ENCODE measurements at places on chromosomes 3 and 15.

DNA sequence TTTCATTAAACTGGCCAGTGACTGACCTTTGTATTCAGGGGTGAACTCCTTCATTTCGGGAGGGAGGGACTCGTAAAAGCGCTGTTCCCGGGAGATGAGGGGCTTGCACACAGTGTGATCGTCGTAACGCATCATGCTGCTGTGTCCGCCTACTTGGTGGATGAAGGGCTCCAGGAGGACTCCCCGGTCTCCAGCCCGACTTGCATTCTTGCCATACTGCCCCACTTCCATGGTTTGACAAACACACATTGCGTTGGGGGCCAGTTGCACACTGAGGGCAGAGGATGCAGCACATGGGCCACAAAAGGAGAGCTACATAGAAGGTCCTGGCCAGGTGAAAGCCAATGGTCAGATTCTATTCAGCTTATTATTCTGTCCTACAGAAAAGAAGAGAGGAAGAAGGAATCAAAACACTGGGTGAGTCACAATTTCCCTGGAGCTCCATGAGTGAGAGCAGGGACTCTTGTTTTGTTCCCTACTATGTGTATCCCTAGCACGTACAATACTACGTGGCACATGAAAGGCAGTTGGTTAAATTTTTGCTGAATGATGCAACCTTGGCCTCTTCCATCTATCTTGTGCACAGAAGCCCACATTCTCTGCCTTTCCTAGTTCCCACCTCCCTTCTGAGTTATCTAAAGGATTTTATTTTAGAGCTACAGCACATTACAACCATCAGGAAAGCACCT lies 24.2 kb upstream of the GMPPB start:
- no peak for DNase-seq

DNA sequence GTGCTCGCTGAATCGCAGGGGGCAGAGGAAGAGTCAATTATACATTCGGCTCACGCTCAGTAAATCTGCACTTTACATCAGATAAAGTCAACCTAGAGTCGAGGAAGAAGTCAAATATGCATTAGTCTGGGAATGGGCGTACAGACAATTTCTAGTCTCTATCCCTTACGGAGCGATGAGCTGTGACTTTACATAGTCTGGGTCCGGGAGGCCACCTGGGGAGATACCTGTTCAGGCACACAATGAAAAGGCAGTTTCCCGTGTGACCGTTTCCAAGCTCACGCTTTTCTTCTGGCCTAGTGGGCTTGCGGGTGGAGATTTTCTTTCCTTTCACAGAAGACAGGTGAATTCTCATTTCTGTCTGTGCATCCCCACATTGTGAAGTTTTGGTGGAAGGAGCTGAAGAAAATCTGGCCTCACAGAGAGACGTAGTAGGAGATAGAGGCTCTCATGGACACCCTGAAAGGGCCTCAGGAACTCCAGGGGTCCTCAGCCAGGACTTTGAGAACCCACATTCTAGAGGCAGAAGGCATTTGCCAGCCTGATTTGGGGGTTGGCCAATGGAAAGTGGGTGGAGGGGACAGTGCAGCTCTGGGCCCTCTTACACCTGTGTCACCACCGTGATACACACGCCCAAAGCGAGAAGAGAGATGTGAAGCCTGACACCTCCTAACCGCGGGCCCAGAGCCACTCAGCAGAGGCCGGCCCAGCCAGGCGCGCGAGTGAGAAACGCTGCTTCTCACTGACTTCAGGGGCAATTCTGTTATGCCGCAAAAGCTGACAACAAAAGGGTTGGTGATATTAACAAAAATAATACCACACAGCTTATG lies 10.7 kb upstream of the OCA2 start:
- DNase-seq, result no peak

- DNase-seq, result peak; percentile 31
Measured at GRCh38 chr3:107208100-107208499, 169.1 kb upstream of the CCDC54 start.

GRCh38 chr3:171274222-171274621 lies 186.0 kb downstream of the TNIK start:
- DNase-seq, result no peak

- DNase-seq, result no peak
Measured at GRCh38 chr3:79184251-79184650, 583.5 kb downstream of the ROBO1 start.

DNA sequence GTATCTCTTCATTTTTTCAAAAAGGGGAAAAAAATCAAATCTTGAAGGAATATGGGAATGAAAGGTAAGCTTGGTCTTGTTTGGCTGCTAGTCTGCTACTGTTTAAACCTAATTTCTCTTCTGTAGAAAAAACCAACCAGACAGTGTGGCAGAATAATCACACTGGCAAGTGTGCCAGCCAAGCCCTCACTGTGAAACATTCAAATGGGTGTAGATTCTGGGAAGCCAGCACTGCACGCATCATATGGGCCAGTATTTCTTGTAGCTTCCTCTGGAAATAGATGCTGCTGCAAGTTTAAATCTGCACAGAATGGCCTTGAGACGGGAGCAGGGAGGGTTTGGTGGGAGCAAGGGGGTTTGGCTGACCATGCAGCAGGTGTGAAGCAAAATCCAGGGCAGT lies 62.1 kb downstream of the POMGNT2 start:
- DNase-seq, result no peak

DNA sequence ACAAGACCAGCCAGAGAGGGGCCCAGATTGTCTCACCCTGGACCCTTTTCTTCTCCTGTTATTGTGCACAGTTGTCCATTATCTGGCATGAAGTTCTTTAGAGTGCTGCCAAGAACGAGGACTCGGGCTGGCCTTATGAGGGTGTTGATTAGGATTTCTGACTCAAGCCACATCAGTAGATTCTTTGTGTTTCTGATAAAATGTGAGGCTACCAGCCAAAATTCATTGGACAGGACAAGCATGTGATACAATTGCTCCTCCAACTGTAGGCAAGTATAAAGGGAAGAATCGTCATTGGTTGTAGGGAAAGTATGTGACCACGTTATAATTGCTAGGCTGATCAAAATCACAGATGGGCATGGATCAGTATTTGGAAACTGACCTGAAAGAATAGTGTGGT lies 99.2 kb upstream of the TMC3 start:
- DNase-seq, result no peak

- no peak for DNase-seq
Measured at GRCh38 chr15:70490838-70491155, 272.6 kb downstream of the UACA start.

DNA sequence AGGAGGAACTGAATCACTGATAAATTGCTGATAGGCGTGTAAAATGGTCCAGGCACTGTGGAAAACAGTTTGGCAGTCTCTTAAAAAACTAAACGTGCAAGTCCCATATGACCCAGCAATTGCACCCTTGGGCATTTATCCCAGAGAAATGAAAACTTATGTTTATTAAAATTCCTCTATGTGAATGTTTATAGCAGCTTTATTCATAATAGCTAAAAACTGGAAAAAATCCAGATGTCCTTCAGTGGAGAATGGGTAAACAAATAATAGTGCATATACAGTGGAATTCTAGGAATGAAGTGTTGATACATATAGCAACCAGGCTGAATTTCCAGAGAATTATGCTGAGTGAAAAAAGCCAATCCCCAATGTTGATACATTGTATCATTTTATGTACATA lies 482.2 kb upstream of the PDZRN3 start:
- DNase-seq, result no peak

GRCh38 chr3:13009132-13009945 lies 63.9 kb downstream of the IQSEC1 start:
- no peak for DNase-seq

DNA sequence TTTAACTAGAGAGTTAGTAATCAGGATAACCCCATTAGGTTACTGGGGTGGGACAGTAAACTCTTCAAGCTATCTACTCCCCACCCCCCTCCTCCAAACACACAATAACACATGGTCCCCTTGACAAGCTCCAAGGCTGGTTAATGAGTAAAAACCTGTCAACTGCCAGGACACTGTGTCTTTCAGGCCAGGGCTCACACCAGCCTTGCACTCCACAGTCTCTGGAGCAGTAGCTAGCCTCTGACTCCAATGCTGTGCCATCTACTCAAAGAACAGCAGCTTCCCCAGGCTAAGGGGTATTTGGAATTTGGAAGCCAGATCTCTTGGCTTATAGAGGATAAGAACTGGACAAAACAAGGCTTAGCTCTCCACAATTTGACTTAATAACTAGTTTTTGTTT lies 115.8 kb downstream of the LRIG1 start:
- DNase-seq, result no peak

DNA sequence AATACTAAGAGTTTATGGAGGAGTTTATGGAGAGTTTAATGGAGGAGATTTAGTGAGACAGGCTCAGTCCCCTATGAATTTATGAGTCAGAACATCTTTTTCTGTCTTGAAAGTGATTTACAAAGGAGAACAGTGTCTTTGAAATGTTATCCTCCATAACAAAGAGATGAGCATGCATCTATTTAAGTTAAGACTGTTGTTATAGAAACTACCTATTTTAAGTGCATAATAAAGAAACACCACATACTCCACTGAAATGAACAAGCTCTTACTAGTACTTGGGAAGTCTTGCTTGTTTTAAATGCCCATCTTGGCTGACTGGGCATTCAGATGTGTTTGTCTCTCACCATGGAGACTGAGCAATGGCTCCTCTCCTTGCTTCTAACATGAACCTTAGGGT lies 118.7 kb upstream of the ACP3 start:
- DNase-seq, result no peak

DNA sequence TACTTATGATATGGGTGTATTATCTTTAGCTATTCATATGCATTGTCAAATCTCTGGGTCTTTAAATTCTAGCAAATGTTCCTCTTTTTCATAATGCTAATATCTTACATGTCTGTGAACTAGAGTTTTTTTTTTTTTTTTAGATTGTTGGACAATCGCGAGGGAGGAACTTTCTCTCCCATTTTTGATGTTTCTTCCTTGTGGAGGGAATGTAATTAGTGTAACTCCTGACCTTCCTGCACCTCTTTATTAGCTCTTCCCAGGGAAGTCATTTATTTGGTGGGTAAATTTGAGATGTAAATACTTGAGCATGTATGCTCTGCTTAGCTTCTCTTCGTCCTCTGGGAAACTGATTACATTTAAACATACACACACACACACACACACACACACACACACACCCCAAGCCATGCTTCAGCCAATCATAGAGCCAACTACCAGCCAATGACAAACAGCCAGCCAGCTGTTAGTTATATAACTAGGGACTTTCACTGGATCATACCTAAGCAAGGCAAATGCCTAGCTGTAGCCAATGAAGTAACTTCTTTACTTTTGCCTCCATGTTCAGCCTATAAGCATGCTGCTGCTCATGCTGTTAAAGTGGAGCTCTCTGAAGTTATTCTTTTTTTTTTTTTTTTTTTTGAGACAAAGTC lies 8.3 kb upstream of the USP8 start:
- no peak for DNase-seq

GRCh38 chr3:15206662-15207576 lies 873 bp downstream of the CAPN7 start:
- DNase-seq, result peak; percentile 9

DNA sequence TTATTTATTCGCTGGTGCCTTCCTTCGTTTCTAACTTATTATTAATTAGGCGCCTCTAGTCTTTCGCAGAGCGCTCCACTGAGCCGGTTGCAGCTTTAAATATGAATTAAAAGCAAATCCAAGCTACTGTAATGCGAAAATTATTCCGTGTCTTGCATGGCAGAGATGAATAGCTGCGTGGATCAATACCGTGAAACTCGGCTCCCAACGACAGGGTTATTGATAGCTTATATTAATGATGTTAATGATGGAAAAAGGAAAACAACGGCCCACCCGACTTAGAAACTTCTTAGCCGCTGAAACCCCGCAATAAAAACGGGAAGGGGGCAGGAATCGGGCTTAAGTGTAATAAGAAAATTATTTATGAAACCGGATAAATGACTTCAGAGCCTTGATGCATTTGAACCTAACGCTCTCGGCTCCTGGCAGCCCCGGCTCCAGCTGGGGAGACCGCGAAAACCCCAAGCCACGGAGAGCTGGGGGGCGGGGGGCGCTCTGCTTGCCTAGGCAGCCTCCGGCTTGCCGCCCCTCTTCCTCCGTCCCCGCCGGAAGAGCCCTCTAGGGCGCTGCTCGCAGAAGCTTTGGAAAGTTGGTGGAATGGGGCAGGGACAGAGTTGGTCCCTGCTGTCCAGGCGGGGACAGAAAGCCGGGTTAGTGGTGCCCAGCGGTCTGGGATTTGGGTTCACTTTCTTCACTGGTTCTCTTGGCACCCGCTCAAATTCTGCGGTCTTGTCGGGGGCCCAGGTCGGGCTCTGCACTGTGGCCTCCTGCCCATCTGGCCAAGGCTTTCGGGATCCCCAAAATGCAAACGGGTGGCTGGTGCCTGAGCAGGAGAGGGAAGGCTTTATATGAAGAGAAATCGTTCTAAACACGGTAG lies 7.7 kb upstream of the ONECUT1 start:
- DNase-seq, result no peak

DNA sequence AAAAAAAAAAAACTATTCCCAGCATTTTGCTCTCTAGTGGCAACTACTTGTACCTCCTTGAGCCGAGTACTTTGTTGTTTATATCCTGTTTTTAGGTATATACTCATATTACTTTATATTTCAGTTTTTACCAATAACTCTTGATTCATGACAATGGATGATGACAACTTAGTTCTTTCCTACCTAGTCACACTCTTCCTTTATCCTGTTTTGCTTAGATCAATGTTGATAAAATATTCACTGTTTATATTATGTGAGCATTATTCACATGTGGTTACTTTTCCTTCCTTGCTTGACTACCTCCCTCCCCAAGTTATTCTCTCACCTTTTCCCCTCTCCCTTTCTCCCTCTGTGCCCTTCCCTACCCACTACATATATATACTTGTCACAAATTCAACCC lies 53.7 kb downstream of the NKIRAS1 start:
- DNase-seq, result no peak

GRCh38 chr15:65006876-65007275 lies 17.2 kb upstream of the SPG21 start:
- DNase-seq, result no peak

- DNase-seq, result no peak
Measured at GRCh38 chr3:144942093-144942837, 970.6 kb downstream of the DIPK2A start.

GRCh38 chr3:64617610-64618009 lies 70.2 kb downstream of the ADAMTS9 start:
- DNase-seq, result no peak

- DNase-seq, result peak; percentile 55
Measured at GRCh38 chr3:28053759-28054158, 187.7 kb upstream of the CMC1 start.

- DNase-seq, result no peak
Measured at GRCh38 chr15:63396152-63396928, 14.7 kb upstream of the CA12 start.

Measured in LoVo (cell line).